ENCODE measurements at places on chromosomes 2 and 18.

GRCh38 chr18:23049698-23050373 lies 85.4 kb upstream of the CABLES1 start:
- DNase-seq, result no peak

DNA sequence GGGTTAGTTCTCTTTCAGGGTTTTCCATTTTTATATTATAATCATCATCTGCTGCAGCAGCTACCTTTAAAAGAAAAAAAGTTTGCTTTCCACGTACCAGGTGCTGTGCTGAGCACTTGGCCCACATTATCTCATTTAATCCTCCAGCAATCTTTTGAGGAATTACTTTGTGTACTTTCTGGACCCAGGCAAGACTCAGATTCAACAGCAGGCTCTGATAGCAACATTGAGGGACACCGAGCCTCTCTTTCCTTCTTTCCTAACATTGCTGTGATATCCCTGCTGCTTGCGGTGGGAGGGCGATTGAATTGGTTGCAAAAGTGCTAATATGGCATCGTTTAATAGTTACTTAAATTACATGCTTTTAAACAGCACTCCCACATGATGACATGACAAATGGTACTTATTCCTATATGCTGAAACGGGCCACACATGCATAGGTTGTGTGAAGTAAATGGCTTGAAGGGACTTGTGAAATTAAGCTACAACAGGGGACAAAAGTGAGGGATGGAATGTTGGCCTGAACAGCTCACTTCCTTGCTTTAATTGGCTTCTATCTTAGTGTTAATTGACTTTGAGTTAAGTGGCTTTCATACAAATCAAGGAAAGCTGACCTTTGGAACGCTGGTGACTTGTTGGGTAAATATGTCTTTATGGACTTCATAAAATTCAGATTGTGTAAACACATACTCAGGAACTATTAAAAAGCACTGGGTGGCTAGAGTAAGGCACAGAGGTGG lies 21.2 kb downstream of the SPRED2 start:
- no peak for DNase-seq

DNA sequence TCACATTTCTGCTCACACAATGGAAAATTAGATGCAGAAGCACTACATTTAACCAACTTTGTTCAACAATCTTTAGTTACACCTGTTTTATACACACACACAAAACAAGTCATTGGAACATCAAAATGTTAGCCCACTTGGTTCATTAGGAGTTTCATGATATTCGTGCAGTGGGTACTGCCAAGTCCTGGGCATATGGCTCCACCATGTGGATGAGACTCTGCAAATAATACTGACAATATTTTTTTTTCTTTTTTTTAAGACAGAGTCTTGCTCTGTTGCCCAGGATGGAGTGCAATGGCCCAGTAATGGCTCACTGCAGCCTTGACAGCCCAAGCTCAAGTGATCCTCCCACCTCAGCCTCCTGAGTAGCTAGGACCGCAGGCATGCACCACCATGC lies 34.5 kb upstream of the GRB14 start:
- no peak for DNase-seq

- DNase-seq, result no peak
Observed at GRCh38 chr18:37564711-37565100, 892 bp downstream of the CELF4 start.

DNA sequence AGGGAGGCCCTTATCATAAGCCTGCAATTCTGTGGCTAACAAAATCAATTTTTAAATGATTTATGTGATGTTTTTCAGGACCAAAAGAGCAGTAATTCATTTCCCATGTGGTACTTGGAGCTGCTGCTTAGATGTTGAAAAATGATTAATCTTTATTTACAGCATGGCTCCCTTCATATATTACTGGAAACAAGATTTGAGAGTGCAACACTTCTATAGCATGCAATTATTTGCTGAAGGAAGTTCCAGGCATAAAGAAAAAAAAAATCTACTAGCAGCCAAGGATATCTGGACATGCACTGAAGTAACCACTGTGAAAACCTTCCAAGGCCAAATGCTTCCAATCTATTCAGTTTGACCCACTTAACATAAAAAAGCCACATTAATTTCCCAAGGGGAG lies 186.3 kb downstream of the SLC8A1 start:
- DNase-seq, result no peak

- no peak for DNase-seq
Observed at GRCh38 chr2:129803032-129803431, 176.4 kb upstream of the RAB6C start.

DNA sequence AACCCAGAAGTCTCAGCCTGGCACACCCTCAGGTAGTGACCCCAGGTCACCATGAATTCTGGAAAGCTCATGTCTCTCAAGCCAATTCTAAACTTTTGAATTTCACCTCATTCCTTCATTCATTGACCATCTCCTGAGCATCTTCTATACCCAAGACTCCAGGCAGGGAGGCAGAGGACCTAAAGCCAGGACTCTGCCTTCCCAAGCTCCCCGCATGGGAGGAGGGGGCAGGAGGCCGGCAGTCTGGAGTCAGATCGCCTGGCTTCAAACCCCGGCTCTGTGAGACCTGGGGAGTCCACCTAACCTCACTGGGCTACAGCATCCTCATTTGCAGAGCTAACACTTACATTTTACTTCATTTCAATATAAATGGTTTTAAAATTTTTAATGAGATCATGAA lies 59.0 kb downstream of the SMAD7 start:
- DNase-seq, result no peak

DNA sequence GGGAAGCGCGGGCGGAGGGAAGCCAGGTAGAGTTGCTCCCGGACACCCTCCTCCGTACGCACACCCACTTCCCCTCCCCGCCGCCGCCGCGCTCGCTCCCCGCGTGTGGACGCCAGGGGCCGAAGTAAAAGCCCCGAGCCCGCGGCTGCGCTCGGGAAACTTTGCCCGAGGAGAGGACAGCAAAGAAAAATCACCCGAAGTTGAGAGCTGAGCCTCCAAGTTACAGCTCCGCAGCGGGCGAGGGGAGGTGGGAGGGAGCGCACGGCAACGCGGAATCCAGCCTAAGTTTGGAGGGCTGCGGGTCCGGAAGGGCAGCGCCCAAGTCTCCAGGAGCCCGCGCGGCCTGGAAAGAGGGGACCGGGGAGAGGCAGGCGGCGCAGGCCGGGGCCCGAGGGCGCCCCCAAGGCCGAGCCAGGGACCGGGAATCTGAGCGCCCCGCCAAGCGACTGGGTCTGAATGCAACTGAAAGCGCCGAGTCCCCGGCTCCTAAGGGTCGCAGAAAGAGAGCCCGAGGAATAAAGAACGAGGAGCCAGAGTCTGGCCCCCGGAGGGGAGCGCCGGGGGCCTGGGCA lies 706 bp upstream of the BCL11A start:
- no peak for DNase-seq

DNA sequence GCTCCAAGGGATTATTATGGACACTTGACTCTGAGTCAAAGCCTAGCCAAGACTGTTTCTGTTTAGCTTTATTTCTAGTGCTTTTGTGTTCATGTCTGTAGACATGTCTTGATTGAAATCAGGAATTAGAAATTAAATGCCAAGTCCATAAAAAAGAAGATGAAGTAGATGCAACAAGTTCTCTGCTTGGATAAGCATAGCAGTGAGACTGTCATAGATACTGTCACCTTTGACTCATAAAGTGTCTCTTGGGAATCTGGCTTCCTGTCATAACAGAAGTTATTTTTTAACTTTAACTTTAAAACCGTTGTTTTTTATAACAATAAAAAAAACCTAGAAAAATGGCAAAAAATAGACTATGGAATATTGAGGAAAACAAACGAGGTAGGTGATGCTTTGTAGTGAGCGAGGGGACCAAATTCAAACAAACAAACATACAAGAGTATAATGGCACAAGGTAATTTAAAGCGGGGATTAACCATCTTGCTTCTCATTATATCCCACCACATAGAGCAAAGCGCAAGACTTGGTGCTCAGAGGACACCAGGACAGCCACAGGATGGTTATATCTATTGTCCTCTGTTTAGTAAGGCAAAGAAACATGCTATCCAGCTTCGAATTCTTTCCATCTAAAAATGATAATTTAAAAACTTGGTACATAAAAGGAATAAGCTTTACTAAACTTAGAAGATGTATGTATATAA lies 64.6 kb downstream of the CD226 start:
- no peak for DNase-seq

- no peak for DNase-seq
Observed at GRCh38 chr18:29309366-29309765, 1132.4 kb upstream of the CDH2 start.

- peak; percentile 26 for DNase-seq
Observed at GRCh38 chr2:207792244-207792785, 22.6 kb upstream of the FZD5 start.

DNA sequence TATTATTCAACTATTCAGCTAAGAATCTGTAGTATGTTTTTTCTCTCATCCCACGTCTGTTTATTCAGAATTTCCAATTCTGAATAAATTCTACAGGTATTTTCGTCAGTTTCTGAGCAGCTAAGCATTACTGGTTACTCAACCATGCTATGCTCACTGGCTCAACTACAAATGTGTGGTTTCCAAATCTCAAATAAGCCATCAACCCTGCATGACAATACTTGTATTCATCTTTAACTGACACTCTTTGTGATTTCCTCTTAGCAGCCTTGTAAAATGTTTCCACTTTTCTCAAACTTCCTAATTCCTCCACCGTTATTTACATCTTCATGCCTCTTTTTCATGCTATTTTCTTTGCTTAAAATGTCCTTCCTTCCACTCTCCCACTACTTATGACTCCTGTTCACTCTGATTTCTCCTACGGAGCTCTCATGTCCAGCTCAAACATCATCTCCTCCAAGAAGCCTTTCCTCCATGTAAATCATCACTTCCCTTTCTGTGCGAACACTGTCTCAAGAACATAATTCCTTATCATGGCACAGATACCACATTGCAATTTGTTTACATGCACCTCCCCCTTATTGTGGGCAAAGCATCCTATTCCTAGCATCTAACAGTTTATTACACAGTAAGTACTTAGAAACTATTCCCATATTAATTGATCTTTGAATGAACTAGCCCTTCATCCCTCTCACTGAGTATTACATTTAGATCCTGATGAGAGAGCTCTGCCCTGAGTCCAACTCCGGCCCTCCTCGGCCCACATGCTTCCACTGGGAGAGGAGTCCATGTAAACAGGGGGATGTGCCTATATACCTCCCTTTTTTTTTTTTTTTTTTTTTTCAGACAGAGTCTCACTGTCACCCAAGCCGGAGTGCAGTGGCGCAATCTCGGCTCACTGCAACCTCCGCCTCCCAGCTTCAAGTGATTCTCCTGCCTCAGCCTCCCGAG lies 10.5 kb downstream of the CCDC88A start:
- DNase-seq, result no peak

GRCh38 chr18:7254163-7254562 lies 23.3 kb downstream of the LRRC30 start:
- no peak for DNase-seq

DNA sequence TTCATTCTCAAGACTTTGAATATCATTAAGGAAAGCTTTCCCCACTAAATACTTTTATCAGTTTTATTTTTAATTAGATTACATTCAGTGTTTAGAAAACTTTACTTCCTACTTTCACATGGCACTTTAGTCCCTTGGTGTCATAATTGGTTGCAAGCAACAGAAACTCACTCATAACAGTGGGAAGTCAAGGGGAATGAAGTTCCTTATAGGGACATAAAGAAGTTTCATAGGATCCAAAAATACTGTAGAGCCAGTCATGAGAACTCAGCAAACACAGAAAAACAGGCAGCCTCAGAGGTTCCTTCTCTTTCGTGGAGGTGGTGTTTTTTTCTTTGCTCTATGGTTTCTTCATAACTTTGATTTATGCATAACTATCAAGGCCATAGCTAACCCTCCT lies 809.0 kb downstream of the BCL11A start:
- no peak for DNase-seq

DNA sequence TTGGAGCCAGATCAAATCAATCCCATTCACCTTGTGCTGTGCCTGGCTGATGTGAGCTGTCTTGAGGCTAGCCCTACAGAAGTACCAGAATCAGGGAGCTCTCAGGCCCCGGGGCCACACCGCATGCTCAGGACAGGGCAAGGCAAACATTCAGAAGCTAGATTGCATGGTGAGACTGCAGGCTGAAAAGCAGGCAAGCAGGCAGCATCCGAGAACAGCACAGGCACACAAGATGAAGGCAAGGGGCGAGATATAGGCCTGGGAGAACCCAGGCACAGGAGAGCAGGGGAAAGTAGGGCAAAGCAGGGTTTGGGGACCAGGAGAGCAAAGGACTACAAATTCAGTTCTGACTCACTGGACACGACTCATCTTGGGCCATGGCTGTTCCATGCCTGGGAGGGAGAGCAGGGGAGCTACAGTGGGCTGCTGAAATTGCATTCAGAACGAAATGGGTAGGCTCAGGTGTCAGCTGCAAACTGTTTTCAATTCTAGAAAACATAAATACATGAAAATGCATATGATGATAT lies 59.6 kb downstream of the GALNT14 start:
- DNase-seq, result no peak
